ENCODE measurements at places on chromosomes 16 and 17. TPM values are rescaled to one million over a fixed set of nuclear protein-coding genes. Genes with fewer than 3 reads are reported as not detected.
A peak's percentile ranks its signal among the peaks of the same experiment; 100 is the strongest.

DNA sequence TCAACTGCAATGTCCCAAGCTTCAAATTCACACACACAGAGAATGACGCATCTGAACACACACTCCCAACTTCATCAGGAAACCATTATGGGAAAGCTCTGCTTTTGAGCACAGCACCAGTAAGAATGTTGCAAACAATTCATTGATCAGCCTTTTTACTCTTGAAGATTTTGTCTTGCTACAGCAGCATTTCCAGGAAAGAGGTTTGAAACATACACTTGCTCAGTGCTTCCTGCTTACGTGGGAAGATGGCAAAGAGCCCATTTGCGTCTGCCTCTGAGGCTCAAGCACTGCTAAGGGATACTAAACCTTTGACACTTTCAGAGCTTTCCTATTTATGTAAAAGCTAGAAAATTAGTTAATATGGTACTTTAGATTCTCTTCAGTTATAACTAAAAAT, 77.2 kb upstream of the MON1B start:
- DNase-seq, result peak; percentile 87

DNA sequence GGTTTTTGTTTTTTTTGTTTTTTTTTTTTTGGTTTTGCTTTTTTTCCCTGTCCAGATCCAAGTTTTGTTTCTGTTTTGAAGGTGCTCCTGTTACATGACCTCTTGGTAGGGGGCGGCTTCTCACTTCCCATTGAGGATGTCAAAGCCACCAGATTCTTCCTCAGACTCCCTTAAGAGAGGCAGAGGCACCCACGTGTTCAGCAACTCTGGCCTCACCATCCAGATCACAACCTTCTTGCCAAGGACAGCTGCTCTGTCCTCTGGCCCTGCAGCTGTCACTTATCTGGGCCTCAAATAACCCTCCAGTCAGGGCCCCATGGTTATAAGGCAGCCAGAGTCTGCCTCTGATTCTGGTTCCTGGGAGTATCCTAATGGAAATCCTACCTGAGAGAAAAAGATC, 208.5 kb downstream of the STX8 start:
- DNase-seq, result peak; percentile 81

Gene KRTAP4-6
- not detected for polyA plus RNA-seq

- DNase-seq, result peak; percentile 92
These were observed 477.7 kb downstream of the HS3ST4 start for GRCh38 chr16:26169473-26169872.

DNA sequence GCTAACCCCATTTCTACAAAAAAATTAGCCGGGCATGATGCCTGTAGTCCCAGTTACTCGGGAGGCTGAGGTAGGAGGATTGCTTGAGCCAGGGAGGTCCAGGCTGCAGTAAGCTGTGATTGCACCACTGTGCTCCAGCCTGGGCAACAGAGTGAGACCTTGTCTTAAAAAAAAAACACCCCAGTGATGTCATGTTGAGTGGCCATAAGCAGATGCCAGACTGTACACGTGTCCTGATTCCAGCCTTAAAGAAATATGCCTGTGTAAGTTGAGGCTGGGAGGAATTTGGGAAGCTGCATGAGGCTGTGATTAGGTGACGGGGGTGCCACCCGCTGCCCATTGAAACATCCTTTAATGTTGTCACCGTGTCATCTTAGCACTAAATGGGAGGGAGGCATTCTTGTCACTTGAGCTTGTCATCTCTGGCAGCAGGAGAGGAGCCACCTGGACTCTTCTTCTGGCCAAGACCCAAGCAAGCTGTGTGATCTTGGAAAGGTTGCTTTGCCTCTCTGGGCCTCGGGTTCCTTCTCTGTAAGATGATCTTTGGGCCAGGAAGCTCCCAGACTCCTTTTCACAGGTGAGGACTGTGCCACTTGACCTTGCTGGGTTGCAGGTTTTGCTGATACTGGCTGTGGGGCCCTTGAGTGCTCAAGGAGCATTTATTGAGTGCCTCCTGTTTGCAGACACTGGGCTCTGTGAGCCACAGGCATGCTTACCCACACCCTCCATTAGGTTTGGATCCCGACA, 98.3 kb upstream of the CIBAR2 start:
- no peak for DNase-seq

- no peak for DNase-seq
These were observed 75.5 kb upstream of the MED9 start for GRCh38 chr17:17401271-17401781.

Gene CDK10
- 53.9 TPM for polyA plus RNA-seq

- peak; percentile 90 for DNase-seq
These were observed 1.2 kb downstream of the GRB2 start for GRCh38 chr17:75404223-75404730.

GRCh38 chr16:10982465-10983150, 38.2 kb downstream of the CLEC16A start:
- peak; percentile 94 for DNase-seq

GRCh38 chr16:61590577-61590976, 445.7 kb downstream of the CDH8 start:
- no peak for DNase-seq

Gene TEX14
- 3.8 TPM for polyA plus RNA-seq

DNA sequence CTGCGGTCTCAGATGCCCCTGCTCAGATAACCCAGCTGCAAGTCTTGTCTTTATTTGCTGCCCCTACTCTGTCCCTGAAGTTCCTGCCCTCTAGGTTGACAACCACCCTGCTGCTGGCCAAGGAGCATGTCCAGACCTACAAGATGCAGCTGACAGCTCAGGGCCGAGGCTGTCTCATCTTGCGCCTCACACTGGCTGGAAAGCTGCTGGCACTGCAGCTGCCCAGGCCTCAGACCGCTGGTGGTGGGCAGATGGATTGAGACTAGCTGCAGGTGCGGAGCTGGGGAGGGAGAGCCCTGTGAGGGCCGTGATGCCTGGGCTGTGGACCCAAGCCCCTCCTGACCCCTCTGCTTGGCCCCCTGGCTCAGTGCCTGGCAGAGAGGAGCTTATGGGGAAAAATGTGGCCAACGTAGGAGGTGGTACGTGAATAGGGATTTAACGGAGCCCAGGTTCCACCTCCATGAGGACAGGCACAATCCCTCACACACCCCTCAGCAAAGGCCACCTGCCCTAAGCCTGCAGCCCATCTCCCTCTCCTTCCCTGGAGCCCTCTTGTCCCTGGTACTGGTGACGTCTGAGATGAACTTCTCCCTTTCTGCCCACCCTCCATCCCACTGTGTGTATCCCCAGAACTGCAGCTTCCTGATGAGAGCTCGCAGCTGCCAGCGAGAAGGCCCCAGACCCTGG, 8.3 kb upstream of the GALK1 start:
- no peak for DNase-seq

Gene C17orf113
- 1.3 TPM for polyA plus RNA-seq

- peak; percentile 73 for DNase-seq
These were observed at the start of gene STX1B for GRCh38 chr16:31010585-31011325. Gene STX1B (minus strand): TSS chr16:31010638. CDS start chr16:31010396, 242 bp downstream.

Gene TAOK2
- polyA plus RNA-seq, result 31.8 TPM

- DNase-seq, result peak; percentile 21
These were observed 20.6 kb downstream of the CYB5B start for GRCh38 chr16:69444873-69445517.

DNA sequence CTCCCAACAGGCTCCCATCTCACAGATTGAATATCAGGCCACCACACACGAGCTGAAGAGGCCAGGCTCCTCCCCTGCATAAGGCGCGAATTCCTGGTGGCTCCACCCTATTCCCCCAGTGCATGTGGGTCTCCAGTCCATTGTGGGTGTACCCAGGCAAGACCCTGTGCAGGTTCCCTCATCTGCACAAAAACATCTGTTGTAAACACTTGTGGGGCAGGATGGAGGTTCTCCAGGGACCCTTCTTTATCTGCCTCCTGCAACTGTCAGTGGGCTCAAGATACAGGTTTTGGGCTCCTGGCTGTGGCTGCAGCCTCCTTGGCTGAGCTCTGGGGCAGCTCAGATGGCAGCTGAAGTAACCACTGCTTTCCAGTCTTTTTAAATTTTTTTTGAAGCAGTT, 17.6 kb upstream of the LGALS9 start:
- DNase-seq, result no peak

- DNase-seq, result no peak
These were observed 115.2 kb downstream of the LITAF start for GRCh38 chr16:11471548-11471947.

Gene PHOSPHO1
- polyA plus RNA-seq, result 10.4 TPM

GRCh38 chr17:61503961-61504360, 51.7 kb downstream of the TBX4 start:
- DNase-seq, result no peak

GRCh38 chr16:84511180-84511800, 6.8 kb upstream of the MEAK7 start:
- peak; percentile 91 for DNase-seq

- no peak for DNase-seq
These were observed 142.3 kb downstream of the IRF8 start for GRCh38 chr16:86041215-86041614.

DNA sequence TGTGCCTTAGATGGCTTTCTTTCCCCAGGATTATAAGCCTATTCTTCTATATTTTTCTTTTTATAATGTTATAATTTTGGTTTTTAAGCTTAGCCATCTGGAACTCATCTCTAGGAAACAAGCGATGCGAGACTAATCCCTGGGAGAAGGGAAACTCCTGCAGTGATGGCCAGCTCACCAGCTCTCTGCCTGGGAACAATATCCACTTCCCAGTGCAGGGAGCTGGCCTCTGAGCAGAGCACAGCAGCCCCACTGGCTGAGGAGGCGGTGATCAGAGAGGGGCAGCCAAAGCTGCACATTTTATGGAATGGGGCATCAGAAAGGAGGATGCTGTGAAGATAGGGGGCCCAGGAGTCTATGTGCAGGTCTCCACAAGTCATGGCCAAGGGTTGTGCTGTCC, 183.3 kb downstream of the LGALS9B start:
- peak; percentile 66 for DNase-seq

GRCh38 chr17:73342050-73342522, 30.3 kb upstream of the CDC42EP4 start:
- peak; percentile 90 for DNase-seq

- peak; percentile 84 for DNase-seq
These were observed 17.5 kb upstream of the C17orf78 start for GRCh38 chr17:37358098-37358829.

GRCh38 chr17:7440113-7440833, 961 bp downstream of the FGF11 start:
- peak; percentile 67 for DNase-seq

Gene SULT1A2
- 0.43 TPM for polyA plus RNA-seq

DNA sequence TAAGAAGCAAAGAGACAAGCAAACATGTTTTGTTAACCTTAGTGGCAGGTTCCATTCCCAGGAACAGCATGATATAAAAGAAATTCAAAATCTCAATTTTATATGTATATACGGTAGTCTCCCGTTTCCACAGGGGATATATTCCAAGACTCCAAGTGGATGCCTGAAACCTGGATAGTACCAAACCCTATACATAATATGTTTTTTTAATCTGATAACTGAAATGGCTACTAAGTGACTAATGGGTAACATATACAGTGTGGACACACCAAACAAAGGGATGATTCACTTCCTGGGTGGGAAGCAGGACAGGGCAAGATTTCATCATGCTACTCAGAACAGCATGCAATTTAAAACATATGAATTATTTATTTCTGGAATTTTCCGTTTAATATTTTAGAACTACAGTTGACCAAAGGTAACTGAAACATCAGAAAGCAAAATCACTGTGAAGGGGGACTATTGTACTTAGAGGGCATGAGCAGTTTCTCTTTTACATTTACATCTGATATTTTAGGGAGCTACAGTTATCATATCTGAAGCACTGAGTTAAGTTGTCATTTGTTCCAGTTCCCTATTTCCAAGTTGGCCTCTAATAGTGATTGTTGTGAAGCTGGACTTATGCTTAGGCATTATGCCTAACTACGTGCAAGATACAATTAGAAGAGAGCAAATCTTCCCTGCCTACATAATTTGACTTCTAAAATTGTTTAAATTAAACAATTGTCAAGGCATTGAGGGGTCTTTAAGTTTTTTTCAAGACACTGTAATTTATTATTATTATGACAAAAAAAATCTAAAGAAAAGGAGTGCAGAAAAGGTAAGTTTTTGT, 34.1 kb upstream of the ABCA6 start:
- DNase-seq, result peak; percentile 39

Gene XYLT2
- 22.6 TPM for polyA plus RNA-seq

DNA sequence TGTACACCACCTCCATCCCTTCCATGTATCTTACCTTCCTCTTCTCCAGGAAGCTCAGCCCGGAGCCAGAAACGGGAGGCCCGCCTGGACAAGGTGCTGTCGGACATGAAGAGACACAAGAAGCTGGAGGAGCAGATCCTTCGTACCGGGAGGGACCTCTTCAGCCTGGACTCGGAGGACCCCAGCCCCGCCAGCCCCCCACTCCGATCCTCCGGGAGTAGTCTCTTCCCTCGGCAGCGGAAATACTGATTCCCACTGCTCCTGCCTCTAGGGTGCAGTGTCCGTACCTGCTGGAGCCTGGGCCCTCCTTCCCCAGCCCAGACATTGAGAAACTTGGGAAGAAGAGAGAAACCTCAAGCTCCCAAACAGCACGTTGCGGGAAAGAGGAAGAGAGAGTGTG, 756 bp upstream of the MVP start:
- no peak for DNase-seq

- peak; percentile 41 for DNase-seq
These were observed 42.7 kb upstream of the CORO6 start for GRCh38 chr17:29665481-29665810.

Gene SLC47A2
- 0.25 TPM for polyA plus RNA-seq

- DNase-seq, result no peak
These were observed 824 bp downstream of the SOX8 start for GRCh38 chr16:982145-983043.

- DNase-seq, result no peak
These were observed 146.2 kb downstream of the CDH13 start for GRCh38 chr16:82773018-82773417.

GRCh38 chr16:67199808-67200198, 872 bp downstream of the ELMO3 start:
- DNase-seq, result no peak

Gene LDHD
- 2.7 TPM for polyA plus RNA-seq

- DNase-seq, result no peak
These were observed 120.7 kb upstream of the PLCG2 start for GRCh38 chr16:81658373-81658772.

Gene TBC1D3H
- polyA plus RNA-seq, result not detected

GRCh38 chr17:76714822-76715495, 4.2 kb upstream of the MXRA7 start:
- DNase-seq, result peak; percentile 75

Gene RFNG
- 25.3 TPM for polyA plus RNA-seq

DNA sequence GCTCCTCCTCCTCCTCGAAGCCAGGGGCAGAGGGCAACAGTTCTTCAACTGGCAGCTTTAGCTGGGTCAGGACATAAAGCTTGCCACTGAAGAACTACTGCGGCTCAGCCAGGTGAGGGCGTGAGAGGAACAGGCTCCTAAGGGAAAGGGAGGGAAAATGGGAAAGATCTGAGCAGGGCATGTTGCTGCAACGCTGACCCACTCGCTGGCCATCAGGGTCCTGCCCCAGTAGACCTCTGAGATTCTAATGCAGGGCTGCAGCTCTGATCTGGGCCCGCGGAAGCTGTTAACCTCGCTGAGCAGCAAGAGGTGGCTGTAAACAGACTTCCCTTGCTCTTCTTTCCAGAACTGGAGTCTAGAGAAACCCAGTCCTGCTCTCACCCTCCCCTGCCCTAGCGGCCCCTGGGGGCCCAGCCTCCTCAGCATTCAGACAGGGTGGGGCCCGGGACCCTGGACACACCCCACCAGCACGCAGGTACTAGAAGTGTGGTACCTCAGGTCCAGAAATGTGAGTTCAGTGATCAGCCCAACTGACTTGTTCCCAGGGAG, 3.8 kb upstream of the TLCD2 start:
- DNase-seq, result peak; percentile 60

Gene GDPD1
- 2.1 TPM for polyA plus RNA-seq

- no peak for DNase-seq
These were observed 376.1 kb downstream of the SEC14L1 start for GRCh38 chr17:77516902-77517301.

Gene SDR42E2
- polyA plus RNA-seq, result not detected

Gene SOST
- polyA plus RNA-seq, result not detected
